GM12878 (cell line): ENCODE measurements at places on chromosomes 3 and 15. TPM values are rescaled to one million over a fixed set of nuclear protein-coding genes. Genes with fewer than 3 reads are reported as not detected.

DNA sequence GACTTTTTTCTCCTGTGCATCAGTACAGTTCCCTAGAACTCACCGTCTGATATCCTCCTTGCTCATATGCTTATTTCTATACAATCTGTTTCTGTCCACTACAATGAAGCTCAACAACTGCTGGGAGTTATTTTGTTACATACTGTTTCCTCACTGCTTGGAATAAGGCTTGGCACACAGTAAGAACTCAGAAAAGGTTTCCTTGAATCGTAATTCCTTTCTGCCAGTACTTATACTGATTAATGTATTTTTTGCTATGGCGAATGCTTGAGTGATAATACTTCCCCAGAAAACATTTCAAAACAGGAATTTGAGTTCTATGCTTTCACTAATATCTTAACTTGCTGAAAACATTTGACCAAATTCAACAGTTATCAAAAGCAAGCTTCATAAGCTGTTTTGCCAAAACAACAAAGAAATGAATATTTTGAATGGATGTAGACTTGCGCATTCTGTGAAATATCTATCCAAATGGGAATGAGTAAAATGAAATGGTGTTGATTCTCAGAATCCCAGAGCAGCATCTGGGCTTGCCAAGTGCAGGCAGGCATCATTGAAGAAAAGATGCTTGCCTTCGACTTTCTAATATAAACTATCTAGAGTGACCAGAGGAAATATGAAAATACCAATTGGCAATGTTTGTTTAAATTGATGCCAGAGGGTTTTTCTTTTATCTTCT, 286.3 kb downstream of the RAP2B start:
- H3K4me3 ChIP-seq, result no peak overlapping the region
- no peaks in the 10 kb centered on the region for H3K36me3 ChIP-seq
- H3K27ac ChIP-seq, result no peak overlapping the region
- DNase-seq, result no peak

GRCh38 chr3:195542316-195542697, 818 bp downstream of the PPP1R2 start:
- H3K36me3 ChIP-seq, result no peaks in the 10 kb centered on the region
- DNase-seq, result no peak
- H3K27ac ChIP-seq, result peak overlapping the region; percentile 60
- peak overlapping the region; percentile 77 for H3K4me3 ChIP-seq
- H3K27me3 ChIP-seq, result no peaks in the 10 kb centered on the region

The ADGRG7 gene
- 0.21 TPM in 1 of 2 replicates, not detected in the other for total RNA-seq

GRCh38 chr3:108024146-108024850, 66.5 kb downstream of the CD47 start:
- H3K27me3 ChIP-seq, result no peaks in the 10 kb centered on the region
- H3K4me1 ChIP-seq, result no peaks in the 10 kb centered on the region
- no peaks in the 10 kb centered on the region for H3K36me3 ChIP-seq

The DCLK3 gene
- not detected in 2 replicates for total RNA-seq
